ENCODE measurements at places on chromosomes 16 and 17.

DNA sequence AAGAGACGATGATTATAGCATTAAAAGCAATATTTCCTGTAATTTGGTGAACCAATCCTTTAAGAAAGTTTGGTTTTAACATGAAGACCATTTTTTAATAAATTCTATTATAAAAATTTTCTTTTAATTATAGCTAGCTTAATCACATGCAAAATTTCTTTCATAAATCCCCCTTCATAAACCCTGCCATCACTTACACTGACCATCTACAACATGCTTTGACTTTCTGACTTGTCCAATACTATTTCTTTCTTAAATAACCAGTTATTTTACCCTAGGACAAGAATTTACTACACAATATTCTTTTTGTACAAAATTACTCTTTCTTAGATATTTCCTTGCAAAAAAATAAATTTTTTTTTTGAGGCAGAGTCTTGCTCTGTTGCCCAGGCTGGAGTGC is 1334.8 kb downstream of the CDH11 start:
- no peak for DNase-seq

DNA sequence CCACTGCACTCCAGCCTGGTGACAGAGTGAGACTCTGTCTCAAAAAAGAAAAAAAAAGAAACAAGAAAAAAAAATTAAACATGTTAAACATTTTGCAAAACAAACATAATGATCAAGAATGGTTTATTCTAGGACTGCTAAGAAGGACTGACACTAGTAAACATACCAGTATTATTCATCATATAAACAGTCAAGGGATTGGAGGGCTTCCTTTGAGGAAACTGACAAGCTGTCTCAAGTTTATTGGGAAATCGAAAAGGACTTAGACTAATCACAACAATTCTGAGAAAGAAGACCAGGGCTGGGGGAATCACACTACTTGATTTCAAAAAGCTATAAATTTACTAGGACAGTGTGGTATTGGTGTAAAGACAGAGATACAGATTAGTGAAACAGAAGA is 75.5 kb downstream of the MYH10 start:
- DNase-seq = no peak

DNA sequence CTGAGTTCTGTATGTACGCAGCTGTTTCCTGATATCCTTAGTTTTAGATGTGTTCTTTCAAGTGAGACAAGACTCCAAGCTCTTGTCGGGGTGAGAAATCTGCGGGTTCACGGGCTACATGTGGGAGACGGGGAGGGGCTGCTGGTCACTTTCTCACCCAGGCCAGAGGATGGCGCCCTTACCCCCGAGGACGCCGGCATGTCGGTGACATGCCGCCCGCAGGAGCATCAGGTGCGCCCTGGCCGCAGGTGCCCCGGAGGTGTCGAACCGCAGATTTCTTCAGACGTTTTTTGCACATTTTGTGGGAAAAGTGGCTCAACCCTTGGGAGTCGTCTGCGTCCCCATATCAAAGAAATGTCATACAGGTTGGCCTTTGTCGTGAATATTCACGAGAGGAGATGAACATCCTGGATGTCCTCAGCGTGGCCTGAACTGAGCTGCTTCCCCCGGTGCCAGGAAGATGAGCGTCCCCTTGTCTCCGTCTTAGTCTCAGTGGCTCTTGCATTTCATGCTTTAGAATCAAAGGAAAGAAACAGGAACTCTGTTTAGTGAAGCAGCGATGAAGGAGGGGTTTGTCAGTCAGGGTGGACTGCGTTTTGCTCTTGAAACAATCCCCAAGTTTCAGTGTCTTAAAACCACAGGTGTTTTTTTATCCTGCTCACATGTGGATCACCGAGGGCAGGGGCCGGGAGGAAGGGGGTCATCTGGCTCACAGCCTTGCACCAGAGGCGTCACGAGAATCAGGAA is 75.4 kb upstream of the ZNF750 start:
- no peak for DNase-seq

DNA sequence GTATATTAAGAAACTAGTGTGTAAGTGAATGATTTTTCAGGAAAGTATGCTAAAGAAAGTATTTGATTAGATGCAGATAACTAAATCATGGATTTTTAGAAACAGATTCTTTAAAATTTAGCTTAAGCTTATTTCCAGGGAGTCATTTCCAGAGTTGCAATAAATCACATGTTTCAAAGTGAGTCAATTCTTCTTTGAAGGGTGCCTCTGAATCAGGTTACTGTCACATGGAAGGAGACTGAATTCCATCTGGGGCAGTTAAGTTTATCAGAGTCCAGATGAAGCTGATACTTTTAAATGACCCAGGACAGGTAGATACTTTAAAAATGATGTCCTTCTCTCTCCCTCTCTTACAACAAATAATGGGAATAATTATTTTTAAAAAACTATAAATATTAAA is 5.0 kb downstream of the MFSD11 start:
- DNase-seq = no peak

DNA sequence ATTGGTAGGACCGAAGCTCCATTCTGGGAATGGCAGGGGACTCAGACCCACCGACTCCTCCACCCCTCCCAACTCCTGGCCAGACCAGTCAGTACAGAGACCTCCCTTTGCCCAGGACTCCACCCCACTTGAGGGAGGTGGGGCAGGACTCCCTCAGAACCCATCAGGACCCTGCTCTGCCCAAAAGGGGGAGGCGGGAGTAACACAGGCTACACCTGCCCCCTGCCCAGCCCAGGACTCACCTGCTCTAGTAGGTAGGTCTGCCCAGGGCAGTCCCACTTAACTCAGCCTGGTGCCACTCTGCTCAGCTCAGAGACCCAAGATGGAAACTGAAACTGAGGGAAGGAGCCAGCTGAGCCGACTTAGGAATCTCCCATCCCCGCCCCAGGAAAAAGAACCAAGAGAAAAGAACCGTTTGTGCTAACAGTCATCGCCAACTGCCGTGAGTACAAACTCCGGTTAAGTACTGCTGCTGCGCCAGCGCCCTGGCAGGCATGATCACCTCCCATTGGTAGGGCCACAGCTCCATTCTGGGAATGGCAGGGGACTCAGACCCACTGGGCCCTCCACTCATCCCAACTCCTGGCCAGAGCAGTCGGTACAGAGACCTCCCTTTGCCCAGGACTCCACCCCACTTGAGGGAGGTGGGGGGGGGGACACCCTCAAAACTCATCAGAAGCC is 503 bp downstream of the DHX58 start:
- DNase-seq = no peak

DNA sequence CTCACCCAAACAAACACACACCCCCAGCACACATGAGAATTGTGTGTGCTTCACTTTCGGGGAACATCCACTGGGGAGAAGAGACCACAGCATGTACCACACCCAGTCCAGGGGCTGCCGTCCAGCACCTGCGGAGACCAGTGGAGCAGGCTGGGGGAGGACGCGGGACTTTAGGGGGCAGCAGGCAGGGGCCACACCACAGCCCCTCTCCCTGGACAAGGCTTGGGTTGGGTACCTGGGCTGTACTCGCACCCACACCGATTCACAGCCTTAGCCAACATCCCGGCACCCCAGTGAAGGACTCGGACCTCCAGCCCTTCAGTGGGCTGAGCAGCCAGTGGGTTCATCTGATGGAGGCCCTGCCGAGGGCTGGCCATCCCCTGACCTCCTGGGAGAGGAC is 63.3 kb downstream of the RBFOX3 start:
- DNase-seq = no peak

GRCh38 chr17:38453951-38454421 is 25.7 kb downstream of the ARHGAP23 start:
- no peak for DNase-seq

DNA sequence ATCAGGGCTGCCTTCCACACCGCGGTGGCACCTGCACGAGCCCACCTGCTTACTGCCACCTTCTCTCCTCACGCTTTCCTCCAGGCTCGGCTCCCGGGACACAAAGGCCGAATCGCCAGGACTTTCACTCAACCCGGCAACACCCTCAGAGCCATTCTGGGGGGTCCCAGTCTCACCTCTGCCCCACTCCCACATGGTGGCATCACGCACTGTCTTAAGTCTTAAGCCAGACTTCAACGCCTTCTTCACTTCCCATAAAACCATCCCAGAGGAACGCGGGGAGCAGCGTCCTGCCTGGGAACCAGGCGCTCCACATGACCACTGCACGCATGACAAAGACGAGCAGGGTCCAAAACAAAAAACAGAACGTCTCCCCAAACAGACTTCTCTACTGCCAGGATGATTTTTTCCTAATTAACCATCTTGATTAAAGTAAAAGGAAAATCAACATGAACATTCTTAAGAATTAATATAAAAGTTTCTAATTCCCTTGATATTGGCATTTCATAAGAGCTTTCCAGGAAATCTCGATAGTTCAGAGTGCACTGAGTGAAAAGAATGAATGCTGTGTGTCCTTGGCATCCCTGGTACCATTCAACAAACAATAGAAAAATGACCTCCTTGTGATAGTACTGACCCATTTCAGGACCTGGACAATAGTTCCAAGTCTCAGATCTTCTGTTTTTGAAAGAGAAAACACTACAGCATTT is 2.6 kb downstream of the CANT1 start:
- no peak for DNase-seq

- DNase-seq = no peak
Measured at GRCh38 chr17:37743875-37744632, 805 bp downstream of the HNF1B start.

GRCh38 chr17:39716879-39717536 is 13.3 kb downstream of the MIEN1 start:
- DNase-seq = peak; percentile 31

GRCh38 chr16:85462714-85463611 is 150.2 kb upstream of the GSE1 start:
- DNase-seq = no peak

DNA sequence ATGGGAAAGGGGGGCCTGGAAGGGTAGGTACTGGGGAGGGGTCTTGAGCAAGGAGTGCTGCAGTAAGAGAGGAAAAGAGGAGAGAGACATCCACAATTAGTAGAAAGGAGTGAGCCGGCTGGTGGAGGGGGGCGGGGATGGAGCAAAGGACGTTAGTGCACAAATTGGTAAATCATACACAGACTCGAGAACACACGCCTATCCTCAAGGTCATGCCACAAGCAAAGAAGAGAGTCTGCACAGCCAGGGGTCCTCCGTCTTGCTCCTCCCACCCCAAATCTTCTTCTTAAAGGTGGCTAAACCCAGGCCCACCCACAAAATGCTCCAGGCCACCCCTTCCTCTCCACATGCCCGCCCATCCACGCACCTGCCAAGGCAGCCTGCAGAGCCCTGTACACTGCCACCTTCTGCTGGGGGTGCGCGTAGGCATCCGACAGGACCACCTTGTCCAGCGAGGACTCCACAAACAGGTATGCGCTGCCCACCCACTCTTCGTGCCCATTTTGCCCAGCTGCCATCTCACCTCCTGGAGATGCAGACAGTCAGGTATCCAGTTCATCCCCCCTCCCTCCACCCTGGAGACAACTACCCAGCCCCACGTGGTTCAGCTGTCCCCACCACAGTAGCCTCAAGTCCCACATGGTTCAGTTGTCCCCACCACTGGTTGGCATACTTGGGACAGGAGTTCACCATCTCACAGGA is 3.4 kb downstream of the TRADD start:
- no peak for DNase-seq

Data from NCI-H2029 treated with DMSO at 0.1 percent for 48 hours (cell line).